Body of pancreas (tissue), 4 donors: ENCODE measurements at places on chromosomes 5 and 9.

GRCh38 chr5:14256756-14257393 is 113.7 kb downstream of the TRIO start:
- no peak for DNase-seq

- no peak for DNase-seq
These were observed 90.4 kb upstream of the PUM3 start for GRCh38 chr9:2934241-2934650.

GRCh38 chr5:170263906-170264305 is 31.1 kb downstream of the C5orf58 start:
- no peak for DNase-seq

DNA sequence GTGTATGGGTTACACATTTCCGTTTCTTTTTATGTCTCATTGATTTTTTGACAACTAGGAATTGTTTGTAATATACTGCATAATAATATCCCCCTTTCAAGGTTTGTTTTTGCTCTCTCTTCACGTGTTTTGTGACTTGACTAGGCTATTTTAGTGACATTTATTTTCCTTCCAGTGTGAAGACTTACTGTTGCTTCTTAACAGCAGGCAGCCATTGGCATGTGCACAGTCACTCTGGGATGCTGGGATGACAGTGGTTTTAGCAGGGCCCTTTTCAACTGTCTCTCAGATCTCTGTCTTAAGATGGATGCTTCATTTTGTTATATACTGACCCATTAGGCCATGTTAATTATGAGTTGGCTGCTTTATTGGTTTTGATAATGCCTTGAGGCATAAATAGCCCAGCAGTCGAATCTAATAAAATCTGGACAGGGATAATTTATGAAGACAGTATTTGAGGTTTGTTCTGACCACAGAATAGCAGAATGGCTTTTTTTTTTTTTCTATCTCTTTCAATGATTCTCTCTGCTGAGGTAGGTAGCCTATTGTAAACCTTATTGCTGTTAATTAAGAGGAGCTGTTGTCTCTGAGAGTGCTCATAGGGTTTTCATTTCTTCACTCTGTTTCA is 536.0 kb downstream of the GABRG2 start:
- no peak for DNase-seq

- DNase-seq = no peak
These were observed 186.7 kb downstream of the DRD1 start for GRCh38 chr5:175257128-175257846.

DNA sequence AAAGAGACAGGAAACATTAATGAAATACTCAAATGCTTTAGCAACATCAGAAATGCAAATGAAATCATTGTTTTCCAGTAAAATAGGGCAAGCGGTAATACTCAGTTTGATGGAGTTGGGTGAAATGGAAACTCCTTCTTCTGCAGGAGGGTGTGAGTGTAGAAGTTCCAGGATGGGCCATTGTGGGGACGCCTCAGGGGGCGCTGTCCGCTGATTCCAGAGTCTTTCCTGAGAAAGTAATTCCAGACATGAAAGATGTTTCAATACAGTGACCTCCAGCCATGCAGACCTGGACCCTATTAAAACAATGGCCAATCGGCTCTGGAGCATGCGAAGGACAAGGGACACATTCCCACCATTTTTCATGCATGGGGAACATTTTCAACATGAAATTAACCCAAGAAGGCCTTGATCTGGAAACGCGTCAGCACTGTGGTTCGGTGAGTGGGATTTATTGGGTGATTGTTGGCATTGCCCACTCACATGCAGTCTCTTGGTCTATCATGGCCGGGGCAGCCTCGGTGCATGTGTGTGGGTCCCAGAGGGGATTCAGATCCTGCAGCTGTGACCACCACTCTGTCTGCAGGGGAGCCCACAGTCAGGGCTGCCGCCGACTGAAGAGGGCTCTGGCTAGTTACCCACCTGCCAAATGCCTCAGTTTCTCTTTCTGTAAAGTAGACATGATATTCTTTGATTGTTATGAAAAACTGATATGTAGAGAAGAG is 132.6 kb upstream of the IRX4 start:
- no peak for DNase-seq

- DNase-seq = no peak
These were observed 221.4 kb downstream of the MCTP1 start for GRCh38 chr5:95063492-95063891.

DNA sequence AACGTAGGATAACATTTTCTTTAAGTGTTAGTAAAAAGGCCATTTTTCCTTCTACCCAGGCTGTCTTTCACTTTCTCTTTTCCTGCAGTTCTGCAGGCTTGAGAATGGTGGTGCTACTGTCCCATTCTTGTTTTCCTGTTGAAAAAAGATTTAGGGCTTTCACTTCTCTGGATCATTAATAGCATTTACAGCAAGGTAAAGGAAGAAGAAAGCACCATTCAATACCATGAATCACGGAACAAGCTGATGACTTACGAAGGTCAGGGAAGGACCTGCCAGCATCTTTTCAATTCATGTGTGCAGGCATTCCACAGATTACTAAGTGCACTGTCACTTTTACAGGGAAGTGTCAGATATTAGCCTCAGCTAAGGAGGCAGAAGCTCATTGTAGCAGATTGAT is 292.8 kb downstream of the YTHDC2 start:
- DNase-seq = no peak

GRCh38 chr5:163478126-163478981 is 17.9 kb downstream of the HMMR start:
- DNase-seq = no peak

DNA sequence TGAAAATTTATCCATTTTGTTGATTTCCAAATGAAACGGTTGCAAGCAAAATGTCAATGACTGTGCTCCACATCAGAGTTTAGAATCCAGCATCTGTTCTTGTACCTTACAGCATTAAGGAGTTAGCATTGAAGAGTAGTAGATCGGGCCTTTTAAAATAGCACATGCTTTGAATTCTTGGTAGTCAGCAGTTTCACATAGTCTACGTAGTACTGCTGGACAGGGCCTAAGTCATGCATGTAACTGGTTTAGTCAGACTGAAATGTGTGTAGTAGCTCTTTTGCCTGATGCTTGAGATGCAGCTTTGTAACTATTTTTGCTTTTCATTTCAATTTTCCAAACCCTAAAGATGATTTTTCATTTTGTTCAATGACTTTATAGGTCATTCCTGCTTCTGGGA is 19.8 kb downstream of the LECT2 start:
- DNase-seq = no peak

GRCh38 chr5:42940853-42941252 is 99.3 kb downstream of the ANXA2R start:
- DNase-seq = no peak

DNA sequence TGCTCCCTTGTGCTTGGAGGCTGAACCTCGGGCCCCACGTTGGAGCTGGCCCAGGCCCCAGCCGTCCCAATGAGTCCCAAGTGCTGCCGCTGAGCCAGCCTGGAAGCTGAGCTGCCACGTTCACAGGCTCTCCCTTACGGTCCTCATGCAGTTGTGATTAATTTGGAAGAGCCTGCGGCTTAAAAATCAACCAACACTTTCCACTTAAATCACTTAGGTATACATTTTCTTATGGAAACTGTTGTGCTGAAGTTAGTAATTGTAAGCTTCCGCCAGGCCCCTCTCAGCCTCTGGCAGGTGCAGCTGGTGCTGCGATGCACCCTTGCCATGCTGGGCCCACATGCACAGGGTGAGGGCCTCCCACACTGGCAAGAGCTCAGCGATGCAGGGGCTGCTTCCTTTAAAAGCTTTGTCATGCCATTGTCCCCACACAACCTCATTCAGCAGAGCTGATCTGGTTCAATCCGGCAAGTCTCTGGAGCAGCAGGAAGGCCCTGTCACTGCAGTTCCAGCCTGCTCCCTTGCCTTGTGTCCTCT is 61.0 kb downstream of the IPPK start:
- DNase-seq = peak; percentile 23

- DNase-seq = no peak
These were observed 44.2 kb downstream of the SARDH start for GRCh38 chr9:133693703-133694529.

- no peak for DNase-seq
These were observed 174.0 kb upstream of the IL12B start for GRCh38 chr5:159504106-159504856.

DNA sequence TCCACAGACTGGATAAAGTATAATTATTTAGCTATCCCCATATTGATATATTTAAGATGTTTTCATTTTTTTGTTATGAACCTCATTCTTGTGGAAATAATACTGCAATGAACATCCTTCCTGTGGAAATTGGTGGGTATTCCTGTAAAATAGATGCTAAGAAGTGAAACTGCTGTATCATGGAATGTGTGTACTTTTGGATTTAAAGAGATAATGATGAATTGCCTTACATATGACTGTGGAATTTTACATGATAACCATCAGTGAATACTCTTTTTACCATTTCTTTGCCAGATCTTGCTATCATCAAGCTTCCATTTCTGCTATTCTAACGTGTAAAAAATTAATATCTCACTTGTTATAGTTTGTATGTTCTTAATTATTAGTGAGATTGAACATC is 847.9 kb downstream of the EFNA5 start:
- no peak for DNase-seq

DNA sequence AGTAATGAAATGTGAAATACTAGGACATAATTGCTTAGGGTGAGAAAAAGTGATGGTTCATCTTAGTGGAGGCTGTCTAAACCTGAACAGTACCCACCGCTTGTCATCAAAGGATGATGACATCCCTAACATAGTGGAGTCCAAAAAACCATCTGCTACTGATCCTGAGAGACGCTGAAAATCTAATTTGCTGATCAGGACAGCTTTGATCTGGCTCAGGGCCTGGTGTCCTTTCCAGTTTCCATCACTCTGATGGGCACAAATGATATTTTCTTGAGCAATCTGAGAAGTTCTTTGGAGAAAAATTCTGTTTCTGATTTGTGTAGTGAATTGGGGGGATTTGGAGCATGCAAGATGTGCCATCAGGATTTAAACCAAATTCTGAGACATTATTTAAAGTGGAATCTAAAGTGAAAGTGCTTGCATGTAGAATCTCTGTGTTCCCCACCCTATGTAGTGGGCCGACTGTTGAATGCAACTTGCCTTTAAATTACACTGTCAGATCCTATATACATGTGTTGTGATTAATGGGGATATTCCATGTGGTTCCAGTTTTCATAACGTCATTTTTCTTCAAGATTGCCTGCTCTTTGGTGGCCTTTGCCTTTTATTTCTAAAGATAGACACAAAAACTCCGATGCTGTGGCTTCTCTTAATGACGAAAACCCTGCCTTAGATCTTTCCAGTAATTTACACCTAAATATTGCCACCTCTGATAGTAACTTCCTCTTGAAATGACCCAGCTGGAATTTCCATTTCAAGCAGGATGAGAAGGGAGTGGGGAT is 213.2 kb downstream of the PCSK5 start:
- no peak for DNase-seq

DNA sequence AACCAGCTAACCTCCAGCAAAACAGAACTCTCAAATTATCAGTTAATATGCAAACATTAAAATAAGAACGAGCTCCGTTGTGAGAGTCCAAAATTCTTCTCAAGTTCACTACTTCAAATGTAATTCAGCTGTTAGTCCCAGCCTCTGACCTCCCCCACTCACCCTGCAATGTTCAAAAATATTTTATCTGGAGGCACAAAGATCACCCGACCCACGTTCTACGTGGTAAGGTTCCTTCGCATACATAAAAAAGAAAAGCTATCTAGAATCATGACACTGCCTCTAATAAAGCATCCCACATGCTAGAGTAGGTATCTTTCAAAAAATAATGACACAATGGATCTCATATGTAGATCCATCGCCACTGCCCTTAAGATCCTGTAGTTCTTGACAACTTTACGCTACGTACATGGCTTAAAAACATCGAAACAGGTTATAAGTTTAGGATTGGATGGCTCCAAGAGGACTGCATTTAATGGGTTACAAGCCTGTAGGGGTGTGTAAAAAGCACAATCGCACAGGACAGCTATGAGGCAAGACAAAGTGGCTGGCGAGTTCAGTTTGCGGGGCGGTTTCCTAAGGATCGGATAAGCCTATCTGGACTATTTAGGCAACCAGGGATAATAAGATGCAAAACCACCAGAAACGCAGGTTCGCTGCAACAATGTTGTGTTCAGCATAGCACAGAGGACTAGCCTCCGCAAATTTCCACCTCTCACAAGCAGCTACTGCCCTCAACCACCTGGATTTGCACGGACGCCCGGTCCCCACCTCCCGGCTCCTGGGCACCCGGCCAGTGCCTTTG is 969 bp downstream of the CLK4 start:
- DNase-seq = no peak

DNA sequence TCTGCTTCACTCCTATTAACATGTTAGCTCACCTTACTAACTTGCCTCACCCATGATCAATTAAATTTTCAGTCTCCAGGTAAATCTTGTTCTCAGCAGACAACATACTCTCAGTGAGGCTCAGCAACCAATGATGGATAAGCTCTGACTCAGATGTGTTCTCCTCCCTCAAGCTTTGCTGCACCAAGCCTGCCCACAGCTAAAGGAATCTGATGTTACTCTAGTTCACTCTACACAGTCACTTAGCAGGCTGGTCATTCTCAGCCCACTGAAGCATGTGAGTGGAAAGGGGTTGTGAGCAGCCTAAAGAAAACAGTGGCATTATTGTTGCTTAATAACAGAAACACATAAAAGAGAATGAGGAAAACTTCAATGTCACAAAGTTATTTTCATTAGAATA is 37.3 kb upstream of the CTNND2 start:
- DNase-seq = no peak

DNA sequence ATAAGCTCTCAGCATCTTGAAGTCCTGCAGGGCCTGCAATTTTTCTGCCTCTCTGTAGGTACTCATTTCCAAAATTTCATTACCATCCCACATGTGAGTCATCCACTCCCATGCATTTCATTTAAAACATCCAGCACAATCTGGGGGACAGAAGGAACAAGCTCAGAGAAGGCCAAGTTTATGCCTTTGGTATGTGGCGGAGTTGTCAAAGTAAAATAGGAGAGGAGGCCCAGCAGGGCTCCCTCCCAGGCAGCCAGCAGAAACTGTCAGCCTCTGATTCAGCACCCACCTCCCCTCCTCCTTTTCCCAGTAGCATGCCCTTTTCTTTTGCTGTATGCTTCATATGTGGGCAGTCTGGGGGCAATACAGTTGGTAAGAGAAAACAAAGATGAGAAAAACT is 126.4 kb upstream of the ZNF366 start:
- DNase-seq = no peak

DNA sequence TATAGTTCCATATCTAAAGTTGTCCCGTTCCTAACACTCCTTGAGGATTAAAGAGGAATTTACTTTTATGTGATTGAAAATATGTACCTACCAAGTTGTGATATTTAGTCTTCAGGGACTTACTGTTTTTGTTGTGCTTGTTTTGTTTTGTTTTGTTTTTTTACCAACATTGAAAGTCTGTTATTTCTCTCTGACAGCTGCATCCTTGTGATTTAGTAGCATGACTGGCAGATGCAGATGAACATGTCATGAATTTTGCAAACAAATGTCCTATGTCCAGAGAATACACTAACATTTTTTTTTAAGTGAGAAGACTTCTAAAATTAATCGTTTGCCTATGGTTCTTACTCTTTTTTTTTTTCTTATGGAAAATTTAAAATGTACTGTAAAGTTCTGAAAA is 85.4 kb downstream of the MAN2A1 start:
- no peak for DNase-seq

GRCh38 chr5:150487199-150488061 is 20.5 kb upstream of the NDST1 start:
- DNase-seq = peak; percentile 62

GRCh38 chr5:146894753-146895521 is 16.4 kb upstream of the PPP2R2B start:
- DNase-seq = no peak
